Retina (tissue), 1 donor: ENCODE measurements at places on chromosomes 7 and 10.

GRCh38 chr10:110349831-110350230 is 45.1 kb upstream of the SMNDC1 start:
- DNase-seq, result no peak

GRCh38 chr7:18541181-18541870 is 45.8 kb downstream of the HDAC9 start:
- no peak for DNase-seq

DNA sequence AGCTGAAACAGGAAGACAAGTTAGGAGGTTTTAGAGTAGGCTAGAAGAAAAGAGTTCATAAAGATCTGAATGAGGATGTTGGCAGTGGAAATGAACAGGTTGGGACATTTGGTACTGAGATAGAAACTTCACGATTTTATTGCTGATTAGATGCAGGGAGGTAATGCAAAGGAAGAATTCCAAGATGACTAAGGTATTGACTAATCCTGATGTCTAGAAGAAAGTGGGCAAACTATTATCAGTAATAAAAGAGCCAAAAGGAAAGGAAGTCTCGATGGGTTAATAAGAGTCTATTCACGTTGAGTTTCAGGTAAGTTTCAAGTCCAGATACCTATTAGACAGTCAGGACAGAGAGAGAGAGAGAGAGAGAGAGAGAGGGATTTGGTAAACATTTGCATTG is 631.3 kb upstream of the LRRTM3 start:
- DNase-seq, result no peak

- no peak for DNase-seq
Measured at GRCh38 chr7:159113056-159113455, 31.6 kb downstream of the VIPR2 start.

GRCh38 chr10:102267748-102268147 is 22.4 kb downstream of the GBF1 start:
- DNase-seq, result no peak

- no peak for DNase-seq
Measured at GRCh38 chr7:3042861-3043489, 692 bp downstream of the CARD11 start.
